ENCODE measurements at places on chromosomes 12 and 14. TPM values are rescaled to one million over a fixed set of nuclear protein-coding genes. Genes with fewer than 3 reads are reported as not detected.

LHX5 gene
- total RNA-seq = not detected

SMCO3 gene
- total RNA-seq = under 0.01 TPM

IFNG-AS1 gene
- not detected for total RNA-seq

TAS2R50 gene
- 5.8 TPM for total RNA-seq

CPNE6 gene
- not detected for total RNA-seq

SLC6A15 gene
- total RNA-seq = 0.43 TPM

AICDA gene
- not detected for total RNA-seq

CDK2 gene
- 51.4 TPM for total RNA-seq

GPR137C gene
- 0.43 TPM for total RNA-seq

CMTM5 gene
- not detected for total RNA-seq
